Activated T-helper 9 cell treated with anti-CD3 and anti-CD28 coated beads, Interleukin-2, amount 50 U/mL, for 16 hours (primary cell): ENCODE measurements at places on chromosomes 2 and 18.

- no peak for DNase-seq
These were observed 152.8 kb downstream of the DNAH6 start for GRCh38 chr2:84669122-84669521.

DNA sequence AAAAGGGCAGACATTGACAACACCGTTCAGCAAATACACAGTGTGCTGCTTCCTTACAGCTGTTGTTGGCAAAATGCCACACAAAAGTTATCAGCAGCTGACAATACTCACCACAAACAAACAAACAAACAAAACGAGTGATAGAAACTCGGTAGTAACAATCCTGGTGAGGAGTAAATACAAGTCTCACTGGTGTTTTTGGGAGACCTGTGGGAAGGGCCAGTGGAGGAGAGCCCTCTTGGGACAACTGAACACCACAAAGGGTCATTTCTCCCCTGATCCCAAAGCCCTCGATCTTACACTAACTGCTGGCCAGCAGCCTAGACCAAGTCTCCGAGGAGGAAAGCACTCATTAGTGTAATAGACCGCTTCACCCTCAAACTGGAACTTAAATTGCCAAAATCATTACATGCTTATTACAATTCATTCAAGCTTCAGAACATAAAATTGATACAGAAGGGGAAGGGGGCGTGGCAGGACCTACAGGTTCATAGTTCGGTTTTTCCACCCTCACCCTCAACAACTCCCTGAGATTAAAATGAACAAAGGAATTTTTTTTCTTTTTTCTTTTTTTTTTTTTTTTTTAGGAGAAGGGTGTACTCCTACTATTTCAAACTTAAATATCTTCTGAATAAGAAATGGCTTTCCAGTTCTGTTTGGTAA, 5.0 kb downstream of the AP1S3 start:
- DNase-seq: no peak

DNA sequence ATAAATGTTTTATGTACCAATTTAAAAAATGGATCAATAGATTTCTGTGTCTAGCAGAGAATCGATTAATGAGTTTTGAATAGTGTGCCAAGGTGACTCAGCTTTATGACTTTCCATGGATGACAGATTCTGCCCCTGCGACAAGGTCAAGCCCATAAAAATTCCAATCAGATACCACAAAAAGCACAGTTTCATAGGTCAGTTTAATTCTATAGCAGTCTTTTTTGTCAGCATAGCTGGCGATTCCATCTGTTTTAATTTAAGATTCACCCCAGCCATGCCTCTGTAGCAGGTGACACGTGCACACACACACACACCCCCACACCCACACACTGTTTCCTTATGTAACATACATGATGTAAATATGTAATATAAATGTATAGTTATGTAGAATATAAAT, 28.9 kb downstream of the RAB31 start:
- DNase-seq: no peak

GRCh38 chr2:109322111-109322510, 193.1 kb downstream of the SH3RF3 start:
- DNase-seq: no peak

DNA sequence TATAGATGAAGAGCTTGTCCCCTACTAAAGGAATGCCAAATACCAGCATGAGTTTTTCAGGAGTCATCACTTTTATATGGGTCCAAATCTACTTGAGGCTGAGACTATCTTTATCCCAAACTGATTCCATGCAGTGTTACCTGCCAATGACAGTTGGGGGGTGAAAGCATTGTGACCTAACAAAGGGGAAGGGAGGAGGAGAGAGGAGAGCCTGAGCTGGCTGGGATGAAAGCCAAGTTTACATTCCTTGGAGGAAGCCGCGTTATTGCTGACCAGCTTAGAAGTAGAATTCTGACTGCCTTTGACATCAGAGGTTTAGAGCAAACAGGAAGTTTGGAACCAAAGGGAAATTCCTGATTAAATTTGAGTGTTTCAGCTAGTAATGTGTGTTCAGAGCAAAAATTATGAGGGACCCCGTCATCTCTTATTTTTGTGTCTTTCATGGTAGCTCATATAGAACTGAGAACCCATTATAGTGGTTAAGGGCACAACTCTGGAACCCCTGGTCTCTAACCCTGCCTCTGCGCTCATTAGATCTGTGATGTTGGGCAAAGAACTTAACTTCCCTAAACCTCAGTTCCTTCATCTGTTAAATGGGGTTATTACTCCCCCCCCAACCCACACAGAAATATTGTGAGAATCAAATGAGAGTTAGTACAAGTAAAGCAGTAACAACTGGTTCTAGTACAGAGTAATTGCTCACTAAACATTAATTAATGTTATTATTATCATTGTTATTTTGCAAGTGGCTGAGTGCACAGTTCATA, 199.3 kb upstream of the EPAS1 start:
- no peak for DNase-seq

GRCh38 chr2:159998243-159998642, 64.2 kb downstream of the PLA2R1 start:
- no peak for DNase-seq

- DNase-seq: no peak
These were observed 173.3 kb upstream of the PIEZO2 start for GRCh38 chr18:11322716-11323115.

DNA sequence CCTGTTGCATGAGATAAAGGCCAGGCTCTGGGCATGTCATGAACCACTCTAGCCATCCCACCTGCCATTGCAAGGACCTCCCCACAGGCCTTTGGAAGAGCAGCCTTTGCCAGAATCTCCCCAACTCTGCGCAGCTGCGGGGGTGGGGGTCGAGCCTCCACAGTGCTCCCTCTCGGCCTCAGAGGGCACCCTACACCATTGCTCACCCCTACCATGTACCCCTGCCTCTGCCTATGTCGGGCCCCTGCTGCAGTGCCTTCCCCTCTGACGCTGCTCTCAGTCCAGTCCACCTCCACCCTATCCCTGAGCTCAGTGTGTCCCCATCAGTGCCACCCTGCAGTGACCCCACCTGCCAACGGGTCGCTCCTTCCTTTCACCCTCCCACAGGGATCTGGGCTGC, 679.7 kb upstream of the RAB6C start:
- DNase-seq: no peak
